ENCODE measurements at places on chromosomes 1 and 21. TPM values are rescaled to one million over a fixed set of nuclear protein-coding genes. Genes with fewer than 3 reads are reported as not detected.
A peak's percentile ranks its signal among the peaks of the same experiment; 100 is the strongest.

GRCh38 chr1:46996659-46997281, 26.7 kb upstream of the CYP4X1 start:
- DNase-seq = no peak

DNA sequence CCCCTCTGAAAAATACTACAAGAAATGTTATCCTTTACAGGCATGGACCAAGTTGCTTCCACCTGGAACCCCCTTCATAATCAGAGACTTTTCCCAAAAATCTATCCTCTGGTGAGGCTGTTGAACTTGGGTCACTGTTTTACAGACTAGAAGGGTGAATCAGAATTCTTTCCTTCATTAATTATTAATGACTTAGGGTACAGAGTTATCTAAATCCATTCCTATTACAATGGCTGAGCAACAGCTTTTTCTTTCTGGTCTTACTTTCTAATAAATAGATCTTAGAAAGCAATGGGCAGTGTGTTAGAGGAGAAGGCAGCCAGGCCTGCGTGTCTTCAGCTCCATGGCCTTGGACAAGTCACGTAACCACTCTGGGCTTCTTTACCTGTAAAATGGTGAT, 284.2 kb downstream of the ZNF648 start:
- DNase-seq = no peak

- no peak for DNase-seq
Observed at GRCh38 chr21:37912616-37913015, 3.6 kb downstream of the KCNJ6 start.

DNA sequence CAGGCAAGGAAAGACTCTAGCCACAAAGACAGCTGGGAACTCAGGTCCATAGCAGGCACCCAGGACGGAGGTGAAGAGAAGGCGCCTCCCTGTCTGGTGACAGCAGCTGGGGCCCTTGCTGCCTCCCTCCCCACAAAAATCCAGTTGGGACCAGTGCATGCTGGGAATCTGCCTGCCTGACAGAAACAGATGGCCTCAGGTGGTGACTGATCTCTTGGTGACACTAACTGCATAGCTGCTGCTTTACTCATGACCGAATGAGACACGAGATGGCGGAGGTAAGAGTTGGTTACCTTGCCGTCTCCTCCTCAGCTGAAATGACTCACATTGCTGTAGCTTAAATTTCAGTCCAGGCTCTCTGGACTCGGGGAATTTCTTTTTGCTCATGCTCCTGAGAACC, 130.3 kb downstream of the FGGY start:
- DNase-seq = no peak

GRCh38 chr1:66247415-66248208, 286.3 kb upstream of the SGIP1 start:
- DNase-seq = no peak

- DNase-seq = no peak
Observed at GRCh38 chr21:28391938-28392849, 600.5 kb downstream of the LTN1 start.

- no peak for DNase-seq
Observed at GRCh38 chr1:64581135-64581842, 111.4 kb downstream of the CACHD1 start.

GRCh38 chr1:93459126-93459525, 11.2 kb downstream of the FNBP1L start:
- no peak for DNase-seq

DNA sequence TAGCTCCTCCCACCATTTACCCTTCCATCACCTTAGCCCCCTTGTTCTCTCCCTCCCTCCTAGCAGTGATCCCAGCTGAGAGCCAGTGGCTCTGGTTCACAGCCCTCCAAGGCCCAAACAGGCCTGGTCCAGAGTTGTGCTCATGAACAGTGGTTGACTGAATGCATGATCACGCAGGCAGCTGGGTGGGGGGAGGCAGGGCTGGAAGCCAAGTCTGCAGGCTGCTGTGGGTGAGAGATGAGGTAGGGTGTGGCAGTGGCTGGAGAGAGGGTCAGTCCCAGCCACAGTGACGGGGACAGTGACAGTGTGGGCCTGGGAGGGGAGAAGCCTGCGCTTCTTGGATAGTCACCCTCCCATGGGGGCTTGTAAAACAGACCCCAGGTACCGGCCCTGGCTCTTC, 22.2 kb downstream of the EPHA8 start:
- DNase-seq = no peak

DNA sequence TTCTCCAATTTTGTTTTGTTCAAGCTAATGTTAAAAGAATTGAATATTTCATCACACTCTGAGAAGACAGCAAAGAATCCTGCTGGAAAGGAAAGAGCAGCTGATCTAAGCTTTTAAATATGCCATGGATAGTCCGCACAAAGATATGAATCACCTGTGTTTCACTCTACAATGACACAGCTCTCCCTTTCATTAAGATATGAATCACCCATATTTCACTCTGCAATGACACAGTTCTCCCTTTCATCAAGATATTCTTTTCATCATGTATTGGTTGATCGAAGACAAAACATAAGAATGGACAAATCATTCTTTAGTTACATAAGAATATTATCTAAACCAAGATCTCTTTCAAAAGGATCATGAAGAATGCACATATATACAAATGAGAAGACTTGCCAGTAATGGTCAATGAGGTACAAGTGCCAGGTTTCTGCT, 367.3 kb downstream of the SMYD3 start:
- DNase-seq = no peak

- no peak for DNase-seq
Observed at GRCh38 chr21:40881767-40882166, 34.8 kb upstream of the DSCAM start.

GRCh38 chr1:31580891-31581603, 4.7 kb downstream of the TINAGL1 start:
- DNase-seq = no peak

GRCh38 chr1:115113766-115114165, 24.5 kb upstream of the TSPAN2 start:
- no peak for DNase-seq

DNA sequence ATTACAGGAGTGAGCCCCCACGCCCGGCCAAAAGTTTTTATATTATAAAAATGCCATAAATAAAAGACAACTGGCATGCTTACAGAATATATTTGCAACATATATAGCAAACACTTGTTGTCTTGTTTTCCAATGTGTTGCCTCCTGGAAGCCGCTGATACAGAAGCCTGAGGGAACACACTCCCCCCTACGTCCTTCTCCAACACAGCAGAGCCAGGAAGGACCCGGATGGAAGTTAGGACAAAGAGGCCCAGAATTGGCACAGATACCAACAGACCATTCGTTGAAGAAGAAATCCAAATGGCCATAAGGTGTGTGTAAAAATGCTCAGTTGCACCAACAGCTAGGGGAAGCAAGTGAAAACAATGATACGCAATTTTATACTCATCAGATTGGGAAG, 1.3 kb upstream of the PLA2G5 start:
- DNase-seq = no peak

DNA sequence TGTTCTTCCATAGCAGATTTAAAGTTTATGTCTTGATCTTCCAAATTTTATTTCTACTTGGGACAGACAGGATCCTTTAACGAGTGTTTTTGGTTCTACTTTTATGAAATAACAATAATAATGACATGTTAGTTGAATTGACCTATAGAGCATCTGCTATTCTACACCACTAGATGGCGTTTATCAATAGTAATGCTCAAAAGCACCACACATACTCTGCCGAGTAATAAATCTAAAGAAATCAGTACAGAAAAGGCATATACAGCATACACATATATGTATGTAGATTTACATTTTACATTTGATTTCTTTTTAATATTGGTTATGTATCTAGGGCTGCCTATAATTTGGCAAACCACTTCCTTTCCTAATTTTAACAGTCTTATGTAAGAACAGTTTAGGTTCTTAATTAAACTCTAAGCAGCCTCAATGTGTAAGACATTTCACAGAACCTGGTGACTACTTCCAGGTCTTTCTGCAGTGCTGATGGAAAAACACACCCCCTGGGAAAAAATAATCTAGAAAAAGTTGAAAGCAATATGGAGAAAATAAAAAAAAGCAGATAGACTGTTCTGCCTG, 5.9 kb upstream of the SIPA1L2 start:
- no peak for DNase-seq

GRCh38 chr1:6603915-6604558, 1.4 kb upstream of the KLHL21 start:
- DNase-seq = peak; percentile 89

DNA sequence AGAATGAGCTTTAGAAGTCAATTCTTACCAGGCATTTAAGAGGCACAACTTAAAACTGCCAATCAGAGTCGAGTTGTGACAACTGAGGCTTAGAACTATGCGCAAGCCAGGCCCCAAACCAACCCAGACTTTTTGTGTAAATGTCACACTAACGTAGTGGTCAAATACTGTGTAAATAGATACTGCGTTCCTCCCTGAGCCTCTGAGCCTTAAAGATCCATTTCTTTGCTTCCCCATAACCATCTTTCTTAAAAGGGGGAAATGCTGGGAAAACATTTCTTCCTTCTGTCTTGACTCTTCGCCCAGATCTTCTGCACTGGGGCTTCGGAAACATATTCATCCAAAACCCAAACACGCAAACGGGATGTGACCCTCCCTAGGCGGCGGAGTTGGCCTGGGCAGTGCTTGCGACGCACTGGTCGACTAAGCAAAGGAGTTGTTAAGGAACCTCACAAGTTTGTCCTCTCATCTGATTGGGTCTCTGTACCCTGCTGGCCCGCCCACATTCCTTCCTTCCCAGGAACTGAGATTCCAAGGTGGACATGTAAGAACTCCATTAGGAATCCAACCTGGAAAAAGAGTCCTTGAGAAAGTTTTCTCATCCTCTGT, 2.6 kb downstream of the ADAMTS5 start:
- DNase-seq = no peak

GRCh38 chr1:61175976-61176375, 93.6 kb downstream of the NFIA start:
- no peak for DNase-seq

DNA sequence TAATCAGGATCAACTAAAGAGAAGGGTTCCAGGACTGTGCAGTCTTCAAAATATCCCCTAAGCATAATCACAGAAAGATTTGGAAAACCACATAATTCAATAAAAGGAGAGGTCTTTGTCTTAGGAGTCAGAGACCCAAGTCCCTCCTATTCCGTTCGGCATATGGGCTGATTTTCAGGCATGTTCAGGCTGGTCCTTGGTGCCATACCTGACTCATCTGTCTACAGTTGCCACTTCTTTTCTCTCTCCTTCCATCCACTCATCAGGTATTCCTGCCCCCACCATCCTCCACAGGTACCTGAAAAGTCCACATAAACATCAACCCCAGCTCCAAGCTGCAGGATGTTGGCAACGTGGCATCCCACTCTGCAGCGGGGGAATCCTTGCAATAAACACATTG, 29.7 kb upstream of the RPL11 start:
- DNase-seq = no peak

Gene GREM2
- total RNA-seq = 27.4 TPM

Gene AMIGO1
- 2.9 TPM for total RNA-seq

Gene CFHR2
- total RNA-seq = 242 TPM

Gene AGMAT
- total RNA-seq = 79.9 TPM

Gene PRDM15
- total RNA-seq = 3.1 TPM

Gene CD160
- total RNA-seq = 1.1 TPM

Gene GUCA2B
- not detected for total RNA-seq

Gene F5
- 165 TPM for total RNA-seq

Gene CASQ2
- 0.09 TPM for total RNA-seq

Gene BNIPL
- 0.42 TPM for total RNA-seq

Gene KCNH1
- not detected for total RNA-seq

Measured in right lobe of liver (tissue), 6 donors.